ENCODE measurements at places on chromosomes 7 and 10. TPM values are rescaled to one million over a fixed set of nuclear protein-coding genes. Genes with fewer than 3 reads are reported as not detected.

The LIPM gene
- not detected for total RNA-seq

The AGFG2 gene
- 34.1 TPM for total RNA-seq

The CYP3A7 gene
- 0.22 TPM for total RNA-seq

The TMEM236 gene
- total RNA-seq = 1.2 TPM

GRCh38 chr10:24363070-24363469 lies 154.1 kb downstream of the KIAA1217 start:
- no peak overlapping the region for H3K4me3 ChIP-seq
- peaks cover 4% of the 10 kb centered on the region for H3K4me1 ChIP-seq
- H3K27ac ChIP-seq = no peak overlapping the region
- no peaks in the 10 kb centered on the region for H3K27me3 ChIP-seq
- no peaks in the 10 kb centered on the region for H3K36me3 ChIP-seq

- no peak for DNase-seq
- no peak overlapping the region for H3K4me3 ChIP-seq
- H3K36me3 ChIP-seq = no peaks in the 10 kb centered on the region
- H3K4me1 ChIP-seq = no peaks in the 10 kb centered on the region
Observed at GRCh38 chr7:123665157-123665556, 9.5 kb downstream of the LMOD2 start.

- no peak overlapping the region for H3K27ac ChIP-seq
- no peak overlapping the region for H3K4me3 ChIP-seq
- DNase-seq = no peak
- no peaks in the 10 kb centered on the region for H3K36me3 ChIP-seq
- peaks cover 18% of the 10 kb centered on the region for H3K4me1 ChIP-seq
Observed at GRCh38 chr7:152411389-152411788, 24.4 kb downstream of the KMT2C start.

GRCh38 chr7:158405324-158405723 lies 182.3 kb downstream of the PTPRN2 start:
- H3K27me3 ChIP-seq = no peaks in the 10 kb centered on the region
- DNase-seq = no peak
- no peaks in the 10 kb centered on the region for H3K4me1 ChIP-seq
- no peaks in the 10 kb centered on the region for H3K36me3 ChIP-seq
- no peak overlapping the region for H3K4me3 ChIP-seq

- H3K27me3 ChIP-seq = no peaks in the 10 kb centered on the region
- no peaks in the 10 kb centered on the region for H3K36me3 ChIP-seq
- no peak overlapping the region for H3K4me3 ChIP-seq
- no peak overlapping the region for H3K27ac ChIP-seq
- no peak for DNase-seq
- H3K4me1 ChIP-seq = no peaks in the 10 kb centered on the region
Observed at GRCh38 chr10:120188950-120189349, 268.1 kb upstream of the PLPP4 start.

DNA sequence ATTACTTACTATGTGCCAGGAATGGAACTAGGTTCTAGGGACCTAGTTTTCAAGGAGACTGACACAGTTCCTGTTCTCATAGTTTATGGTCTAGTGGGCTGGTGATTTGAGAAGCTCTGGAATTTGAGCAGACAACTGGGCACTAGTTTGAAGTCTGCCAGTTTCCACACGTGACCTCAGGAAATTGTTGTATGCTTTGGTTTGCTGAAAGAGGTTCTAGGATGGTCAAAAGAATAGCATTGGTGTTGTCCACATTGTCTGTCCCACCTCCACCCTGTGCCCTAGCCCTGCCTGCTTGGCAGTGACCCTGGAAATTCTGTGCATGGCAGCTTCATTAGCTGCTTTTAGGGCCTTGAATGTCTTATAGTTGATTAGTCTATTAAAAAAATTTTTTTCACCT lies 28.7 kb downstream of the GBF1 start:
- H3K4me1 ChIP-seq = no peaks in the 10 kb centered on the region
- no peak overlapping the region for H3K4me3 ChIP-seq
- H3K36me3 ChIP-seq = no peaks in the 10 kb centered on the region
- no peak for DNase-seq

DNA sequence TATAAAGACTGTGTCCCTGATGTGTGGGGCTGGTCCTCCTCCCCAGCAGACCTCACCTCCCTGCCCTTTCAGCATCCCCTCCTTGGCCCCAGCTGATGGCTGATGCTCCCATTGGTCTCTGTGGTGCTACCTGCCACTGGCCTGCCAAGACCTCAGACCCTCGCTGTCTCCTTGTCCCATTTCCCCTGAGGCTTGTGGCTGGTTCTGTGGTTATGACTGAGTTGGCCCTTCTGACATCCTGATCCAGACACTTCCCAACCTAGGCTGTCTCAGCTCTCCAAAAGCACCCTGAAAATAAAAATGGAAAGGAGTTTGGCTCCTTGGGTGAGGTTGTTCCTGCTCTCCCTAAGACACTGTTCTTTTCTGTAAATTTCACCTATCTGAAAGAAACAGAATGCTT lies 214.2 kb downstream of the RPS24 start:
- no peak for DNase-seq
- no peak overlapping the region for H3K27ac ChIP-seq
- H3K4me3 ChIP-seq = no peak overlapping the region
- H3K27me3 ChIP-seq = no peaks in the 10 kb centered on the region
